ENCODE measurements at places on chromosomes 7 and 10.

DNA sequence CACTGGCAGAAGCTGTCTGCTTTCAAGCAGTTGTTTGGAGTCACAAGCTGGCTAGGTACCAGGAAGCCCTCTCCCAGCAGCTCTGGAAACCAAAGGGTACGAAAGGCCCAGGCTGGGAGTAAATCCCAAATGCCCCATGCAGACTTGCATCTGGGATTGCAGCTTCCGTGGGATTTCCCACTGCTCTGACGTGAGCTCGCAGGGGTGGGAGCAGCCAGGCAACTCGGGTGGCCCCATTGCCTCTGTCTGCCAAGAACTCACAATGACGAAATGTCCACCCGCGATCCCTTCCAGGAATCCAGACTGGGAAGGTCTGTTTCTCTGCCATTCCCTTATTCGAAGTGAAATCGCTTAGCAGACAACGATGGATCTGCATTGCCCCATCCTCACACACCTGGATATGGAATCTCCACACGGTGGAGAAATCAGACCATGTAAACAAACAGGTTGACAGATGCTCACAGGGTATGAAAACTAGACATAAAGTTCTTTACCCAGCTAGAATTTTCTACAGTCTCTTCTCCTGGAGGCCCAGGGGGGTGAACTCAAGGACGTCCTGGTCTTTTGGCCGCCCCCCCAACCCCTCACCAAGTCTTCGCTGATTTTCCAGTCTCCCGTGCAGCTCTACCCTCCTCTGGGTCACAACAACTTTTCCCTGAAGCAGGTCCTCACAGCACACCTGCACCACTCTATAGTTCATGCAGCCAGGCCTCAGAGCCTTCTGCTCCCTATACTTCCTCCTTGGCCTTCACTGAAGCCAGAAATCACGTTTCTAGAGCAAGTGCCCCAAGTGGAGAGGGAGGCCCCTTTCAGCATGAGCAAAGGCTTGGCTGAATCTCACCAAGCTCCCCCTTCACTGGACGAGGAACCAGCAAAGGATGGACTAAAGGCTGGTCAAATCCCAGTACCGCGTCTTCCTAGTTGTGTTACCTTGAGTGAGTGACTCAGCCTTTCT is 20.0 kb downstream of the SH3PXD2A start:
- DNase-seq, result peak; percentile 68

- DNase-seq, result no peak
Observed at GRCh38 chr7:115475206-115475605, 553.3 kb downstream of the MDFIC start.

- no peak for DNase-seq
Observed at GRCh38 chr7:50226669-50227068, 77.8 kb upstream of the IKZF1 start.

GRCh38 chr7:40058636-40059035 is 75.8 kb downstream of the MPLKIP start:
- no peak for DNase-seq

- no peak for DNase-seq
Observed at GRCh38 chr10:131775833-131776232, 125.0 kb upstream of the PPP2R2D start.

- no peak for DNase-seq
Observed at GRCh38 chr7:128299109-128299607, 44.5 kb downstream of the RBM28 start.
